Fibroblast of skin of scalp (primary cell): ENCODE measurements at places on chromosomes 5 and 9.

DNA sequence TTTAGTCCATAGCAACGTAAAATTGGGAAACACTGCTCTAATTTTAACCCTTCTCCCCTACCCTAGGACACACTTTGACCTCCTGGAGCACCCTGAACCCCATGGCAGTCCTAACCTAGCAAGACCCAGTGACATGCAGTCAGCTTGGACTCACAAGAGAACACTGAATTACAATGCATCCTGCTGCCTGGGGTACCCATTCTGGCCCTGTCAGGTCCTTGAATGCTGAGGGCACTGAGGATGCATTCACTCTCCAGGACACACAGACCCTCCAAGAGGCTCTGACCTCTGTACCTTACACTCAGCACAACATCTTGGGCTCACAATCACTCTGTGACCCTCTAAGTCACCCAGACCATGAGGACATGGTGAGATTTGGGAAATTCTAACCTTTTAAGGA, 1.8 kb upstream of the PROP1 start:
- DNase-seq, result no peak

DNA sequence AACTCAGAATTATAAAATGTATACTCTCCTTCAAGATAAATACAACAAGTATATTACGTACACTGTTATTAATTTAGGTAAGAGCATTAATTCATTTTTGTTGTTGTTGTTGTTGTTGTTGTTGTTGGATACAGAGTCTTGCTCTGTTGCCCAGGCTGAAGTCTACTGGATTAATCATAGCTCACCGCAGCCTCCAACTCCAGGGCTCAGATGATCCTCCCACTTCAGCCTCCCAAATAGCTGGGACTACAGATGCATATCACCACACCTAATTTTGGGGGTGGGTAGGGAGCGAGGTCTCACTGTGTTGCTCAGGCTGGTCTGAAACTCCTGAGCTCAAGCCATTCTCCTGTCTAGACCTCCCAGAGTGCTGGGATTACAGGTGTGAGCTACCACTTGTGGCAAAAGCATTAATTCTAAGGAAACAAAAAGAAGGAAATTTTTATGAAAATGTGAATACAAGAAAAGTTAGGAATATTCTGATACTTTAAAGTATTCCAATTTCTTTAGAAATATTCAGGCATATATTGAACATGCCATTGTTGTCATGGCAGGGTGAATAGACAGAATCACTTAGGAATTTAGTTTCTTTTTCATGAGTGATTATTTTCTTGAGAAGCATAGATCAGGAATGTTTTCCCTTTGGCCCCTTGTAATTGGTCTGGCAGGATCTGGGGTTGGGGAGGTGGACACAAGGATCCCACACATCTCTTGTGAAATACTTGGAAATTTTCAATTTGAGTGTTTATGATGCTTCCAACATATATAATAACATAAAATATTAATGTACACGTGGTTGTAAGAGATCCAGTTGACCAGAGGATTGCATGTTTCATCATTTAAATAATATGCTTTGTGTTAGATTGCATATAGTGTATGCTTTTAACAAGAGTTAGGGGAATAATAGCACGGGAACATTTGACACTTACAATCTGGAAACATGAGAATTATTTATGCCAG, 263.6 kb downstream of the FANCC start:
- peak; percentile 75 for DNase-seq

DNA sequence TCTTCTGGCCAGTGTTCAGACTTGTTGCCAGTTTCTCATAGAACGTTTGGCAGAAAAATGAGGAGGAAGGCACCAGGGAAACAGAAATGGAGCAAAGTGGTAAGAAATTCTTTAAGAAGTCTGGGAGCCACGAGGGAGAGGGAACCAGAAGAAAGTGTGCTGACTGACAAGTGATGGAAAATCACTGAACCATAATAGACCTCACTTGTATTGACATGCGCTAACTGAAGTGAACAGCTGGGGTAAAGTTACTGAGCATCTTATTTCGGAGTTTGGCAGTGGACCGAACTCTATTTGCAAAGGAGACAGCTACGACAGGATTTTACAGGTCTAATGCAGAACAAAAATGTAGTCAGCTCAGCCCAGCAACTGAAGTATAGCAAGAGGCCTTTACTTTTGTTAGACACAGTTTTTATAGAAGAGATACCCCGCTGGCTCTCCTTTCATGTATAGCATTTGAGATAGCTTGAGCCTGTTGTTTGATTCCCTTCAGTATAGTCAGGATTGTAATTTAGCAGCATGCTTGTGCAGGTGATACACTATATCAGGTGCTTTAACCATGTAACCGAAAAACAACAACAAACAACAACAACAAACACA, 53.6 kb downstream of the HMHB1 start:
- no peak for DNase-seq

DNA sequence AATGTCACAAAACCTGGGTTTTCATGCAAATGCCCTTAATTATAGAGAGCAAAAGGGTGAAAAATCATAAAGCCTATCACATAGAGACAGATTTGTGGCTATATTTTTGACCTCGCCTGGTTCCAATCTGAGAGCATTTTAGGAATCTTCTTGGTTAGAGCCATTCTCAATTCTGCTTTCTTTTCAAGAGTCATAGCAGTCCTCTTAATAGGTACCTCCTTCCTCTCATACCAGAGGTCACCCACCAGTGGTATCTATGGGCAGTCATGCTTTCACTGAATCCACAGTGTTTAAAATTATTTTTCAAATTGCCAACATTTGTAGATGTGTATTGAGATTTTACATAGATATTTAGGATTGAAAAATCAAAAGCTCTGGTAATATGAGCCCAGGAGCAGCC, 215.5 kb downstream of the DAB2IP start:
- no peak for DNase-seq

DNA sequence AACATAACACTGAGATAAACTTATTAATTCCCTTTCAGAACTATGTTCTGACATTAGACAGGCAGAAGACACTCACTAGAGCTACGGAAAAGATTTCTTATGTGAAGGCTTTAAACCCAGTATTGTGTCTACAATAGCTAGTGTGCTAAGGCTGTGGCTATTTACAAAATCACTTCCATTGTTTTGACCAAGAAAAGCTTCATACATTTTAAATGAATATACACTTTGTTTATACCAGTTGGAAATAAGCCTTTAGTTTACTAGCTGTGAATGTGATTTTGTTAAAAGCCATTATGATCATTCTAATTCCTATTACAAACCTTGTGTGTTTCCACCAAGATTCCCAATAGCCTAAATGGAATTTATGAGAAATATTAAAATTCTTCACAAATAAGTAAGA, 83.0 kb downstream of the AGTPBP1 start:
- no peak for DNase-seq

DNA sequence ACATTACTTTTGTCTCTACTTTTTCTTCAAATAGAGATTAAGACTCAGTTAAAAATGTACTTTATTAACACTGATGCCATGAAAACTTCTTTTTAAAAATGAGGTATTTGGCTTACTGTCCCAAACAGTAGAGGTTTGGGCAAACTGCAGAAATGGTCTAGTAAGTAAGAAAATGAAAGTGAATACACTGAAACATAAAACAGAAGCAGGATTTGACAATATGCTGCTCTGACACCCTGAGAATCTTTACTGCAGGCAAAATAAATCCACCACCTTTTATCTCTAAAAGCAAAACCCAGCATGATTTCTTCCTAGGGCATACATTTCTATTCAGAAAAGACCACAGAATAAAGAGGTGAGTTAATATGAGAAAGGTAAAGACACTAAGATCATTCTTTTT, 86.2 kb downstream of the SLC38A9 start:
- no peak for DNase-seq

GRCh38 chr9:81086416-81086815, 602.9 kb downstream of the TLE1 start:
- DNase-seq, result no peak

GRCh38 chr9:109586993-109587392, 88.9 kb upstream of the PTPN3 start:
- DNase-seq, result no peak

GRCh38 chr9:12391839-12392509, 301.2 kb upstream of the TYRP1 start:
- no peak for DNase-seq

DNA sequence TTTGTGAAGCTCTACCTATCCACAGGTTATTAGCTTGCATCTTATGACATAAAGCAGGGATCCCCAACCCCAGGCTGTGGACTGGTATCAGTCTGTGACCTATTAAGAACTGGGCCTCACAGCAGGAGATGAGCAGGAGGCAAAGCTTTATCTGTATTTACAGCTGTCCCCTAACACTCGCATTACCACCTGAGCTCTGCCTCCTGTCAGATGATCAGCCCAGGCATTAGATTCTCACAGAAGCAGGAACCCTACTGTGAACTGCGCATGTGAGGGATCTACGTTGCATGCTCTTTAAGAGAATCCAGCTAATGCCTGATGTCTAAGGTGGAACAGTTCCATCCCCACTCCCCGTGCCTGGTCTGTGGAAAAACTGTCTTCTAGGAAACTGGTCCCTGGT, 19.7 kb downstream of the FBXW11 start:
- no peak for DNase-seq

DNA sequence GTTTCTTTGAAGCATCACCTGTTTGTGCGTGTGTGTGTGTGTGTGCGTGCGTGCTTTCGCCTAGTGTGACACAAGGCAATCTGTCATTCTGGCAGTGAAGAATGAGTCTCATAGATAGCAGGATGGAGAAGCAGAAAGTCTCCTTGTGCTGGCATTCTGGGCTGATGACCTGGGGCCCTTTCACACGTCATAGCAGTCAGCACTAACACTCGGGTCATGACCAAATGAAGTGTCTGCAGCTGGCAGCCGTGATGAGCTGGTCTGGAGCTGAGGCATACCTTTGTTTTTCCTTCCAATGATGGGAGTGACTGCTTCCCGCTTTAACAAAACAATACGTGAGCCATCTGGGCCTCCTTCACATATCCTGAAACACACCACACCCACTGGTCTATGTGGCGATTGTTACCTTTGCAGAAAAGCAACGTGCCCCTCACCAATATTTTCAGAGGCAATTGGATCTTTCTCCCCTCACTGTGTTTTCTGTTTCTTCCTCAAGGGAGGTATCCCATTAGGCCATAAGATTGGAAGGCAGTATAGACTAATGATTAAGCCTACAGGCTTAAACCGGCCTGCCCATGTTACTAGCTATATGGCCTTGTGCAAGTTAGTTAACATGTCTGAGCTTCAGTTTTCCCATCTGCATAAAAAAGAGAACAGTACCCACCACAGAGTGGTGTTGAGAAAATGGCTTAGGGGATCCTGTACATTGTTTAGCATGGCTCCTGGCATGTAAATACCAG, 88.8 kb downstream of the SREK1 start:
- DNase-seq, result no peak

GRCh38 chr9:89603767-89604665, 796 bp upstream of the GADD45G start:
- peak; percentile 47 for DNase-seq

- peak; percentile 42 for DNase-seq
Measured at GRCh38 chr9:128125580-128126354, 1.8 kb downstream of the PTGES2 start.

DNA sequence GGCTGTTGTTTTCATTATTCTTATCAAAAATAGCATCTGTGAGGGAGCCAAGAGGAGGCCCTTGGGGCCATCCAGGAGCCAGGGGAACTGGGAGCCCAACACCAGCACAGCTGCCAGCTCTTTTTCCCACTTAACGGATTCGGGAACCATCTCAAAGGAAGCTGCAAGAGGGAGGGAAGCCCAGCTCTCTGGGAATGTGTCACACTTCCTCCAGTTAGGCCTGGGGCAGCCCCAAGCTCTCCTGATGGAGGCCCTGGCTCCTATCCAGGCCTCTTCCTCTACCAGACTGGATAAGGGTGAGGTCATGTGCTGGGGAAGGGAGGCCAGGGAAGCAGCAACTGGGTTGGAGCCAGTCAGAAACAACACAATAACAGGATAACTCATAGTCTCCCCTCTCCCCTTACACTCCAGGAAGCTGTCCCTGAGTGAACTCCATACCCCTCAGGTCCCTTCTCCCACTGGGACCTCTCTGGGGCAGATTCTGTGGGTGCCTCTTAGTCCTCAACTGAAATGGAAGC, 12.7 kb downstream of the CSF2 start:
- DNase-seq, result peak; percentile 95

DNA sequence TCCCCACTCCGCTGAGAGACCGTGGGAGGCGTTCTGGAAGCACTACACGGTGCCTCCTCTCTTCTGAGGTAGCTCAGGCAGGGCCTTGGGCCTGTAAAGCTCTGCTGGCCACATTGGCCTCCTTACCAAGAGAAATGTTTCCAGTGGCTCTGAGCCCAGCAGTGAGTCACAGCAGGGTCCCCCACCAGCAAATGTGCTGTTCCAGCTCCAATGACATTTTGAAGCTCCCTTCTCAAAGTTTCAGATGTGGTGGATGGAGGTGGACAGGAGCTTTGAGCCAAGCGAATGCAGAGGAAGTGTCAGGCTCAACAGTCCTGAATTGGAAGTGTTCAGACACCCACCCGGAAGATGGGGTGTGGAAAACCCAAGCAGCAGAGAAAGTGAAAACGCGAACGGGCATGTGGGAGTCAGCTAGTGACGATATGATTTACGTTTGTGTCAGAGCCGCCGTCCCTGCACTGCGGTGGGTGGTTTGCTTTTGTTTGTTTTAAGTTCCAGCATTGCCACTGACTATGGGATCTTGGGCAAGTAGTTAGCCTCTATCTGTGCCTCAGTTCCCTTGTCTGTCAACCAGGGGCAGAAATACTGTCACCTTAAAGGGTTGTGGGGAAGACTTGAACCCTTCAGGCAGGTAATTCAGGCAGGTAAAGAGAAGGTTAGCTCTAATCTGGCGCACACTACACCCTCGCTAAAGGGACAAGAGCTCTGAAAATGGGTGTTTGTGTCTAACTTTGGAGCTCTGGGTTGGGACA, 38.2 kb downstream of the C5orf15 start:
- peak; percentile 68 for DNase-seq

DNA sequence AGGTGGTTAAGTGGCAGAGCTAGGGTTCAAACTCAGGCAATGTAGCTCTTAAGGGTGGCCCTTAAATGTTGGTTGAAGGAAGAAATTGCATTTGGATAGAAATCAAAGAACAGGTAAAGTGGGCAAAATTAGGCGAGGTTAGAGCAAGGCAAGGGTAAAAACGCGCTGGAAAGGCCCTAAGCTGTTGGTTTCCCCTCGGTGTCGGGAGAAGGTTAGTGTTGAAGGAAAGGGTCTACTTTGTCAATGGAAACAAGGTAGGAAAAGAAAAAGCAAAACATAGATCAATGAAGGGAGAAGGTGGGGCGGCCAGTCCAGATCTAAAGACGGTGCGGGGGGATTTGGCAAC, 431 bp downstream of the FASTKD3 start:
- no peak for DNase-seq

DNA sequence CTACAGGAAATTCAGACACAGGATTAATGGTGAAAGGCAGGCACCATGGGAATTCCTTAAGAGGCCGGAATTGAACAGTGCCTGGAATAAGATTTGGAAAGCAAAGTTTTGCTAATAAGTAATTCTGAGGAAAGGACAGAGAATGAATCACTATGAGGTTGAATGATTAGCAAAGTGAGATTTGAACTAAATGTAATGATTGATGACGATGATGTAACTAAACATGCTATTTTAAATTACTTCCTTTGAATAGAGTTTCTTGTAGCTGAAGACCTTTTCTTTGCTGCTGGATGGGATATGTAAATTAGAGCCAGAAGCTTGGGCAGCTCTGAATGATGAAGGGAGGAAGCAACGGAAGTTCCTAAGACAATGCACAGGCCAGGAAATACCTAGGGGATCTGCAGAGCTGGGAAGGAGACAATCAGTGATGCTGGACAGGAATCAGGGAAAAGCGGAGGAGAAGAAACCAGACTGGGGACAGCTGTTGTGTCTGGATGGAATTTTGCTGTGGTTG, 482.0 kb downstream of the PSAT1 start:
- DNase-seq, result peak; percentile 22
